Astrocyte of the spinal cord (primary cell): ENCODE measurements at places on chromosomes 7 and 10.
A peak's percentile ranks its signal among the peaks of the same experiment; 100 is the strongest.

- no peak for DNase-seq
Observed at GRCh38 chr10:95873139-95873538, 34.6 kb upstream of the CC2D2B start.

DNA sequence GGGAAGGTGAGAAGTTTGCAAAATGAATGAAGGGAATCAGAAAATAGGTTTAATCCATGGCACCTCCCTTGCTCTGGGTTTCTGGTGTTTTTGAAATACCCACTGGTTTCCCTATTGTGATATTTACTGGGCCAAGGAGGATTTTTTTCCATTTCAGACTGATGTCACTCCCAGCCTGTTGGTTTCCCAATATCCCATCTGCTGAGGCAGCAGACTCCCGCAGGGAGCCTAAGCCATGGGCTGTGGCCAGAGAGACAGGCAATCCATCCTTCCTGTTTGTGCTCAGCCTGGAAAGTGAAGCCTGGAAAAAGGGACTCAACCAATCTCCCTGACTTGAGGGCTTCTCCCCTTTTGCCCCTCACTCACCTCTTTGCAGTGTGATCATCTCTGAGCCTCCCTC lies 22.8 kb downstream of the FAM107B start:
- DNase-seq: peak; percentile 33

GRCh38 chr10:60654813-60655464 lies 123.3 kb upstream of the CDK1 start:
- DNase-seq: no peak

DNA sequence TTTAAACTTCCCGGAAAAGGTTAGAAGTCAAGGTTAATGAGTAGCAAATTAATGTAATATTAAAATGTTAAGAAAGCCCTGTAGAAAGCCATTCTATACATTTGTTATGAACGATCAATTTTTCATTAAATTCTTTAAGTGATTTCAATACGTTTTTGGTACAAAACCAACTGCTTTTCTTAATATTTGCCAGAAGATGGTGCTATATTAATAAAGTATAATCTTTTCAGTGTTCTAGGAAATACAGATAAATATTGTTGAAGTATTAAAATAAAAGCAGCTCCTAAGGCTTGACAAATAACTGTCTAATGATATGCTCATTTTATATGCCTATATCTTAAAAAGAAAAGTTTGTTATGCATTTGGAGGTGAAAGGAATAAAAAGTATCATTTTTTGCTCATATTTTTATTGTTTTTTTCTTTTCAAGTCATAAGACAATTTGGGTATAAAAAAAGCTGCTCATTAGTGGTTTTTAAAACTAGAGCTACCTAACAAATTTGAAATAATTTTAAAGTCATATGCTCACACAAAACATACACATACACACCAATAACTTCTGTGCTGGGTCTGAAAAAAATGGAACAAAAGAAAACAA lies 130.3 kb upstream of the POT1 start:
- DNase-seq: peak; percentile 56

- peak; percentile 71 for DNase-seq
Observed at GRCh38 chr7:150378115-150378852, 846 bp upstream of the ZNF775 start.

DNA sequence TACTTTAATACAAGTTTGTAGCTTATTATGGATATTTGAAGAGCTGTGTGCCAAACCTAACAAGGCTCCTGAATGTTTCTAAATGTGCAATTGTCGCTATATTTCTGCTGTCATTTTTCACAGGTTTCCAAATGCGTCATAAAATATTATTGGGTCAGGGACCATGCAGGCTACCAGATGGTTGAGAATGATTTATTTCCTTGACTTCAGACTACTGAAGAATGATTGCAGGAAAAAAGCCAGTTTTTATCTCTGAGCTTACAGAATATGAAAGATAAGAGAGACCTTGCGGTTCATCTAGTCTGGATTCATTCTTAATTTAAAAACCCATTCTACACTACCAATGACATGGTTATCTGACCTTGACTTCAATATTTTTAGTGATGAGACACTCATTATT lies 55.2 kb downstream of the TSPAN12 start:
- no peak for DNase-seq

- DNase-seq: peak; percentile 68
Observed at GRCh38 chr10:66931340-66931948, 5.6 kb downstream of the LRRTM3 start.

- DNase-seq: no peak
Observed at GRCh38 chr10:33660329-33660728, 325.9 kb upstream of the NRP1 start.

DNA sequence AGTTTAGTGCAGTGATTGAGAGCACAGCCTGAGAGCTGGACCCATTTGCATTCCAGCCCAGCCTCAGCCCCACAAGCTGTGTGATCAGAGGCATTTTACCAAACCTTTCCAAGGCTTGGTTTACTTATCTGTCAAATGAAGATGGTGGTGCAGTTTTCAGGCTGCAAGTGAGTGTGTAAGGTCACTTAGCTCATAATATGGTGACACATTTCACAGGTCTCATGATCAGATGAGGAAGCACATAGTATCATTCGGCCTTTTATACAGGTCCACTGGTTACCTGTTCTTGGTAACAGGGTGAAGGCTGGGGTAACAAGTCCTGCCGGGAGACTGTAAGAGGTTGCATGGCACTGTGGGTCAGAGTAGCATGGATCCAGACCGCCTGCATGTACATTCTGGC lies 371.7 kb downstream of the LRMDA start:
- no peak for DNase-seq

DNA sequence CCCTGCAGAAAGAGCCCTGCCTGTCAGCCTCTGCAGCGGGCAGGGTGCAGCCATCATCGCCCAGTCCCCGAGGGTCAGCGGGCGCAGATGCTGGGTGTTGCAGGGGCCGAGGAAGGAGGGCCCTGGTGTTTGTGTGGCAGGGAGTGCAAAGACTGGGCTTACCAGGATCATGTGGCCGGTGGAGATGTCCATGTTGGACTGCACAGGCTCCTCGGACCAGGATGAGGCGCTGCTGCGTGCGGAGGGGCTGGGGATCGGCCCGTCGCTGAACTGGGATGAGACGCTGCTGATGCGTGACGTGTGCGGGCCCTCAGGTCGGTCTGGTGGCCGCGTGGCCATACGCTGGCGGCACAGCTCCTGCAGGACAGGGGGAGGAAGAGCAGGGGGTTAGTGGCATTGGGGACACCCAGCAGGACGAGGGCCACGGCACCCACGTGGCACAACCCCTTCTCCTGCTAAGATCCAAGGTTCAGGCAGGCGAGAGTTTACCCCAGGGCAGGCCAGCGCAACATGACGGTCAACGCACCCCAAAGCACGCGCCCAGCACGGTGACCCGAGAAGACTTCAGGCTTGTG lies 319.5 kb downstream of the DNAJB6 start:
- no peak for DNase-seq

DNA sequence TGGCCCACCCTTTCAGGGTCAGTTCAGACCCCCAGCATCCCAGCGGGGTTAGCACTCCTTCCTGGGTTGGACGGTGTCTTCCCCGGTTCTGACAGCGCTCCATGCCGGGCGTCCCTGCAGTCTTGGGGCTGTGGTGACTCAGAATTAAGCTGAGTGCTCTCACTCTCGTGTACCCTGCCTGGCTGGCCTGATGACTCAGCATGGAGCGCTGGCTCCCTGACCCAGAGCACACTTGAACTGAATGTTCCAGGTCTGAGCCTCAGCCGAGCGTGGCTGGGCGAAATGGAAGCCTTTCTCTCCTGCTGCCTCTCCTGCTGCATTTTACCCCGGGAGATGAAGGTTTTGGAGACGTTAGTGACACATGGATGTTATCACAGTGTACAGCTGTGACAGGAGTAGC lies 7.1 kb downstream of the BAG3 start:
- peak; percentile 91 for DNase-seq

DNA sequence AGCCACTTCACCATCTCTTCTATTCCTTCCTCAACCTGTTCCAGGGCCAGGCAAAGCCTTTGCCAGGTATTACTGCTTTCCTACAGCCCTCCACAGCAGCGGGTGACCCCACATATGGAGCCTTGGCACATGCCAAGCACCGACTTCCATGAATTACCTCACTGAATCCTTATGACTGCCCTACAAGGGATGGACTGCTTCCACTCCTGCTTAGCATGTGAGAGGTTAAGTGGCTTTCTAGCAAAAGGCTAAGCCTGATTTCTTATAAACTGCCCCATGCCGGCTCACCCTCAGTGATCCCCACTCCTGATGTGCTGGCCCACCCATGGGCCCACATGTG lies 44.0 kb upstream of the PDLIM1 start:
- DNase-seq: no peak

- DNase-seq: no peak
Observed at GRCh38 chr10:101959346-101959916, 96.5 kb downstream of the ARMH3 start.

DNA sequence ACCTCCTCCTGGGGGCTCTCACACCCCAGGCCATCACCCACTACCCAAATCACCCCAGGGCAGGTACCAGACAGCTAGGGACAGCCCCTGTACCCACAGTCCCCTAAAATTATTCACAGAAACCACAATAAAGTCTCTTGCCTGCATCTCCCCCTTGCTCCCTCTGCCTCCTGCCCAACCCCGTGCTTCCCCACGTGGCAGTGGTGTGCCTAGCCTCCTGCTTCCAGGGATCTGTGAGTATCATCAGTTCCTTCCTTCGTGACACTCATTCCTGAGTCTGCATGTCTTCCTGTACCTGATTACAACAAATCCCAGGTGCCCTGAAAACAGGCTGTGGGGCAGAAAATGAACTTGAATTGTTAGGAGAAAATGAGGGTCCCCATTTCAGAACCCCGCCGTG lies 61.5 kb downstream of the PRKAG2 start:
- DNase-seq: no peak

- no peak for DNase-seq
Observed at GRCh38 chr10:2856598-2856997, 210.8 kb upstream of the PFKP start.

DNA sequence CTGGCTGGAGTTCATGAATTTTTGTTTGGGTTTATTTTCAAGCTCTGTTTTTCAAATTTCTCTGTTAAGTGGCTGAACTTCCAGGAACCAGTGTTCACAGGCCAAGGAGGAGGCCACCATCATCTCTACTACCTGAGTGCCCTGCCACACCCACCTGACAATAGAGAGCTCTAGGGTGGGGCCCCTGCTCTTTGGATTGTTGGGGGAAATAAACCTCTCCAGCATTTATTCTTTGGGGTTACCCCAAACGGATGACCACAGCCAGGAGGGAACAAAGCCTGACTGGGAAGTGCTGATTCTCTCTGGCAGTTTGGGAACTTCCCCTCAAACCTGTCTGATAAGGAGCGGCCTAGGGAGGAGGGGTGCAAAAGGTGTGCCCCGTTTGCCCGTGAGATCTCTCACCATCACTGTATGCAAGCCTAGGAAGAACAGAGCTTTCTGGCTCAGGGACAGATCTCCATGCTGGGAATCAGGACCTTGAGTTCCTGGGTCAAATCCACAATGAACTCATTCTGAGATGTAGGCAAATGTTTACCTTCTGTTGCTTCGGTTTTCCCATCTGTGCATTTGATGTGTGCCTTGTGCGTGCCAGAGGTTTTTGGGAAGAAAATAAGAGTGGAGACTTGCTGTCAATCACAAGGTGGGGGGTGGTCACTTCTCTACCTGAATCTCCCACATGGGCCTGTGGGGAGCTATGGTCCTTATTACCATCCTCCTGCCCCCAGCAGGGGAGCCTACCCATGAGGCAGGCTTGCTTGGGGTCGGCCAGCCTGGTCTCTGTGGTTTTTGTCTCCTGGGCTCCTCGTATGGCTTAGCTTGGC lies 27.7 kb upstream of the PDCD4 start:
- DNase-seq: no peak

GRCh38 chr10:52437205-52437646 lies 123.1 kb downstream of the DKK1 start:
- no peak for DNase-seq

GRCh38 chr7:21125297-21125696 lies 302.6 kb upstream of the SP4 start:
- DNase-seq: no peak

DNA sequence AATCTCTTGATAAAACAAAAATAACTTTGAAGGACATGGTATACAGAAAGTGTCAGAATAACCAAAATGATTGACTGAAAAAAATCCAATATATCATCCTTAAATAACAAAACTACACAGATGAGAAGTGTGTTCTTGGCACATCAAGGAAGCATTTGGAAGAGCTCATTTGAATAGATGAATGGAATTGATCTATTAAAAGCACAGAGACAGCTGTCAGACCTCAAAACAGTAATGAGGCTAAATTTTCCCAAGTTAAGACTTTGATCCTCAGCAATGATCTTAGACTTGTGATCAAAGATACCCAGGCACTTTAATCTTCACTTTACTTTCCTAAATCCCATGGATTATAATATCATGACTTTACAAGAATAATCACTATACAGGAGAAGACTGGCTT lies 395.4 kb upstream of the NFE2L3 start:
- no peak for DNase-seq

DNA sequence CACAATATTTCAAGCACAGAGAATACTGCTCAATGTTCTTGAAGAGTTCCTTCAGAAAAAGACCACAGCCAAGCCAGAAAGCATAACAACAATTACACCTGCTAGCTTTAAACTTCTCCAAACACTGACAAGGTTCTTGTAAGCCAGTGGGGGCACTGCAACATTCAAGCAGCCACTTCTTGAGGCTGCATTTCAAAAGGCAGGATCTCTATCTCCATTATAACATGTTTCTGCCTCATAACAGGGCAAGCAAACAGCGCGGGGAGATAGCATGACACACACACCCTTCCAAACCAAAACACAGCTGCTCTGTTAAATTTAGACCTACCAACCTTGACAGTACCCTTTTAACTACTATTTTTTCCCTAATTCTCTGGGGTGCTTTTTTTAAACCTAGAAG lies 30.8 kb downstream of the CHCHD3 start:
- peak; percentile 27 for DNase-seq

GRCh38 chr10:24694086-24694485 lies 29.6 kb downstream of the ARHGAP21 start:
- no peak for DNase-seq

DNA sequence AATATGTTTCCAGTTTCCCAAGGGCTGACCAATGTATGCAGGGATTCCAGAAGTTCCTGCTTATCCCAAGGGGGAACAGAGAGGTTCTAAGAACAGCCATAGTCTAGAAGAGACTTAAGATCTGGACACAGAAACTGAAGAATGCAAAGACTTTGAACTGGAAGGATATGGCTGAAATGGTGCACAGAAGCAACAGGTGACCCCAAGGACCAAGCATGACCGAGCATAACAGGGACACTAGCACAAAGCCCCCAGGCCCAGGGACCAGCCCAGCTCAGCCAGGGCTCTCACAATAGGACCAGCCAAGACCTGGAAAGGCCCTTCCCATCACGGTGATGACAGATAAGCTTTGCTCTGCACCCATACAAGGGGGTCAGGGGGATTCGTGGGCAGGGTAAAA lies 213.0 kb upstream of the KMT2E start:
- DNase-seq: no peak
